ENCODE measurements at places on chromosomes 2 and 18.

GRCh38 chr2:15719566-15720313, 128.1 kb downstream of the DDX1 start:
- H3K27ac ChIP-seq: no peak overlapping the region
- H3K4me3 ChIP-seq: no peak overlapping the region
- no peak for DNase-seq
- H3K4me1 ChIP-seq: no peaks in the 10 kb centered on the region
- no peaks in the 10 kb centered on the region for H3K27me3 ChIP-seq
- H3K36me3 ChIP-seq: no peaks in the 10 kb centered on the region

GRCh38 chr18:61531182-61531581, 198.0 kb downstream of the CDH20 start:
- DNase-seq: no peak
- H3K27ac ChIP-seq: no peak overlapping the region
- no peak overlapping the region for H3K4me3 ChIP-seq
- H3K36me3 ChIP-seq: no peaks in the 10 kb centered on the region

DNA sequence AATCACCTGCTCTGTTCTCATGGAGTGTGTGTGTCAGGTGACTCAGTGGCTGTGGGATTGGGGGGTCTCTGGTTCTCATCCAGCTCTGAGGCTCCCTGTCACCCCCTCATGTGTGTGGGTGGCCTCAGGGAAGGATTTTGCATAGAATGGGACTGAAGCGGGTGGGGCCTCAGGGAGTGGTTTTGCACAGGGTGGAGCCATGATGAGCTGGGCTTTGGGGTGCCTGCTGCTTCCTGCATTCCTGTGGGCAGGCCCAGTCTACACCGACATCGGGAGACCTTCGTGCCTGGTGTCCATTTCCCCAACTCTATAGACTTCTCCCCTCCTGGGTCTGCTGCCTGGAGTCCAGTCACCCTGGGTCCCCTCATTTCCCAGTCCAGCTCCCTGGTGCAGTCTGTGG, 59.7 kb downstream of the VAPA start:
- no peak for DNase-seq
- H3K27me3 ChIP-seq: no peaks in the 10 kb centered on the region
- no peaks in the 10 kb centered on the region for H3K36me3 ChIP-seq
- no peaks in the 10 kb centered on the region for H3K4me1 ChIP-seq

DNA sequence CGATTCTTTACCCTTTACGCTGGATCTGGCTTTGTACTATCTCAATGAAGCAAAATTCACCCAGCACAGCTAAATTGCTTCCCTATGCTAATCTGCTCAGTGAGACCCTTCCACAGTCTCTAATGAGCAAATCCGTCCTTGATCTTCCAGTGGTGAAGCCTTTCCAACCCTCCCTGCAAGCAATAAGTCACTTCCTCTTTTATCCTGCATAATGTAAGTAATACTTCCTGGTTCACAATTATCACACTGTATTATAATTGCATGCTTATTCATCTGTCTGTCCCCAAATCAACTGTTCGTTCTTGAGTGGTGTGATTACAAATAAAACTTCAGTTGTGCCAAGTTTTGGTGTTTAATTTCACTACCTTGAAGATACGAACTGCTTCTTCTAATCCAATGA, 404.0 kb downstream of the ADCYAP1 start:
- H3K36me3 ChIP-seq: no peaks in the 10 kb centered on the region
- H3K27ac ChIP-seq: no peak overlapping the region
- no peaks in the 10 kb centered on the region for H3K27me3 ChIP-seq
- no peak overlapping the region for H3K4me3 ChIP-seq
- DNase-seq: no peak
- no peaks in the 10 kb centered on the region for H3K4me1 ChIP-seq

DNA sequence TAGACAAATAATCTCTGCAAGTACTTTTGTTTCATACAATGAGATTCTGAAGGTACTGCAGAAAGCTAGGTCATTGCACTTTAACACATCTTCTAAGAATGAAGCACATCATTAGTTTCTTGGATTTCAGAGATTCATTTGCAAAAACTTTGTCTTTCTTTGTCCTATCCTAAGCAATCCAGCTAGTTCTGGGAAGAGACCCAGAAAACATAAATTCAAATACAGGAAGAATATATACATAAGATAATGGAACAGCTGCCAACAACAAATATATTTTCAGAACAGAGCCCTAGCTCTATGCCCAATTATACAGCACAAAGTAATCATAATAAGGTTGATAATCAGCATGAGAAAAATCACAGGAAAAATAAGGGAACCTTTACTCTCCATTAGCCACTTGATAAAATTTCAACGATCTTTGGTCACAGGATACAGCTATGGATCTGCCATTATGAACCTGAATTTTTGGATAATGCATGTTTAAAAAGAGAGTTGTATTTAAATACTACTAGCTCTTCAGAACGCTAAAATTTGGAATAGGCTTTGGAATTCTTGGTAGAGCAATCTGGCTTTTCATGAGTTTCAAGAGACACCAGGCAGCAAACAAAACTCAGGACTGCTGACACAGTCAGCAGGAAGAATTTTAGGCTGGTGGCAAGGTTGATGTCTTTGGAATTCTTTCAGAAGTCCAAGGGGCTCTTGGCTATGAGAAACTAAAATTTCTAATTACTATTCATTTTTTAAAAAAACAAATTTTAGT, 250.4 kb upstream of the SMIM21 start:
- no peaks in the 10 kb centered on the region for H3K4me1 ChIP-seq
- no peaks in the 10 kb centered on the region for H3K36me3 ChIP-seq
- no peak for DNase-seq
- no peaks in the 10 kb centered on the region for H3K27me3 ChIP-seq
- no peak overlapping the region for H3K4me3 ChIP-seq
- no peak overlapping the region for H3K27ac ChIP-seq

GRCh38 chr2:229237270-229237669, 33.8 kb downstream of the PID1 start:
- no peak overlapping the region for H3K27ac ChIP-seq
- no peak for DNase-seq
- no peaks in the 10 kb centered on the region for H3K27me3 ChIP-seq
- no peaks in the 10 kb centered on the region for H3K36me3 ChIP-seq
- no peaks in the 10 kb centered on the region for H3K4me1 ChIP-seq

DNA sequence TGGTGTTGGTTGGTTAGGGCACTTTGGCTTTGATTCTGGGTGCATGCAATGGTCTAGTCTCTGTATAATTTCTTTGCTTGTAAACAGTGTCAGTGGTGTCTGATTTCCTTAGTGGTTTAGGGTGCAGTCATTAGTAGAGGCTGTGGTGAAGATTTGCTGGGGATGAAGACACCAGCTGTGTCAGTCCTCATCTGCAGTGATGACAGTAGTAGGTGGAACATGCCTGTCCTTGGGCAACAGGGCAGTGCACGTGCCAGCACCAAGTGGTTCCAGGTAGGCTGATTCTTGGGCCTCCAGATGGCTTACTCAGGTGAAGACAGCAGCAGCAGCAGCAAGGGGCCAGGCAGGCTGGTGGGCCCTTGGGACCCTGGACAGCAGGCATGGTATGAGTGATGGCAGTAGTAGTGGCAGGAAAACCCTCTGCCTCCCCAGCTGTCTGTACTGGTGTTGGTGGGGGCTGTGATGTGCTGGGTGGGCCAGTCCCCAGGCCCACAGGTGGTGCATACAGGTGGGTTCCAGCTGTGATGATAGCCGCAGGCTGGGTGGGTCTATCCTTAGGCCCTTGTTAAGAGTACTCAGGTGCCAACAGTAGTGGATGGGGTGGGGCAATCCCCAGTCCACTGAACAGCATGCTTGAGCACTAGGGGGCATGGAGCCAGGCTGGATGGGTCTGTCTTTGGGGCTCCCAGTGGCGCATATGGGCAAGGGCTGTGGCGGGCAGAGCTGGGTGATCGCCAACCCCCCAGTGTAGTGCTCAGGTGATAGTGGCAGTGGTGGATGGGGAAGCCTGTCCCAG, 140.7 kb upstream of the THUMPD2 start:
- DNase-seq: no peak
- H3K36me3 ChIP-seq: no peaks in the 10 kb centered on the region
- no peak overlapping the region for H3K27ac ChIP-seq
- H3K4me3 ChIP-seq: no peak overlapping the region

GRCh38 chr18:22961156-22961555, 28.0 kb downstream of the RBBP8 start:
- H3K27me3 ChIP-seq: no peaks in the 10 kb centered on the region
- H3K4me3 ChIP-seq: no peak overlapping the region
- H3K36me3 ChIP-seq: no peaks in the 10 kb centered on the region

- no peaks in the 10 kb centered on the region for H3K36me3 ChIP-seq
- DNase-seq: no peak
- H3K4me3 ChIP-seq: no peak overlapping the region
- no peak overlapping the region for H3K27ac ChIP-seq
Observed at GRCh38 chr2:186130748-186131641, 355.1 kb upstream of the ZC3H15 start.

- no peak overlapping the region for H3K4me3 ChIP-seq
- DNase-seq: no peak
- no peaks in the 10 kb centered on the region for H3K4me1 ChIP-seq
- no peaks in the 10 kb centered on the region for H3K36me3 ChIP-seq
Observed at GRCh38 chr2:121686902-121687301, 37.6 kb upstream of the CLASP1 start.

GRCh38 chr2:114001937-114002336, 112.0 kb downstream of the ACTR3 start:
- no peaks in the 10 kb centered on the region for H3K4me1 ChIP-seq
- DNase-seq: no peak
- no peak overlapping the region for H3K27ac ChIP-seq
- H3K36me3 ChIP-seq: no peaks in the 10 kb centered on the region
- no peaks in the 10 kb centered on the region for H3K27me3 ChIP-seq

DNA sequence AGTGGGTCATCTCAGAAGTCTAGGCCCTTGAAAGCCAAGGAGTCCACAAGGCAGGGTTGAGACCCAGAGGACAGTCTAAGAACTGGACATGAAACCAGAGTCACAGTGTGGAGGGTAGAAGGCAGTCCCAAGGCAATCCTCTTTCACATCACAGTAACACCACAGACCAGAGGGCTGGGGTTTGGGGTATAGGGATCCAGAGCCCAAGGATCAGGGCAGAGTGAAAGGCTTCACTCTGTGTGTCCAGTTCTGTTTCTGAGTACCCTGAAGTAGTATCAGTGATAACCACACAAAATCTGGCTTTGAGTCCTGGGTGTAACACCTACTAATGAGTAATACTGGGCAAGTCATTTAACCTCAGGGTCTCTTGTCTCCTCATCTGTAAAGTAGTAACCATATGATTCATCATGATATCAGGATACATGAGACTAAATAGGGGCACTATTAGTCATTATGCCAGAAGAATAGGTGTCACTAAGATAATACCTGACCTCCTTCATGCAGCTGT, 91.0 kb downstream of the ICA1L start:
- no peak for DNase-seq
- no peak overlapping the region for H3K27ac ChIP-seq
- no peak overlapping the region for H3K4me3 ChIP-seq
- no peaks in the 10 kb centered on the region for H3K36me3 ChIP-seq

DNA sequence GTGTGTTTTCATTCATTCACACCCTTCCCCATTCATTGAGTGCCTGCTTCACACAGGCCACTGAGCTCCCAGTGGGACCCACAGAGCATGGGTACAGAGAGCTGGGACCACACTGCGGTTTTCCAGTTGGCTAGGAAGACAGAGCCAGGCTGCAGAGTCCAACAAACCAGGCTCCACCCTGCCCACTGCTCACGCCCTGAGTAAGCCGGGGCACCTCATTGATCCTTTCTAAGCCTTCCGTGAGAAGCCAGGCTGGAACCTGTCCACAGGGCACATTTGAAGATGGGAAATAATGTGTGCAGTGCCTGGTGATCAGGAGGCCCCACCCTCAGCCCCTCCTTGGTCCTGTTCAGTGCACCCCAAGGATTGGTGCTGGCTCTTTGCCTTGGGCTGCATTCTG, 13.5 kb downstream of the KCNIP3 start:
- H3K27ac ChIP-seq: no peak overlapping the region
- H3K4me1 ChIP-seq: no peaks in the 10 kb centered on the region
- no peaks in the 10 kb centered on the region for H3K27me3 ChIP-seq
- DNase-seq: no peak
- H3K4me3 ChIP-seq: no peak overlapping the region
- no peaks in the 10 kb centered on the region for H3K36me3 ChIP-seq

DNA sequence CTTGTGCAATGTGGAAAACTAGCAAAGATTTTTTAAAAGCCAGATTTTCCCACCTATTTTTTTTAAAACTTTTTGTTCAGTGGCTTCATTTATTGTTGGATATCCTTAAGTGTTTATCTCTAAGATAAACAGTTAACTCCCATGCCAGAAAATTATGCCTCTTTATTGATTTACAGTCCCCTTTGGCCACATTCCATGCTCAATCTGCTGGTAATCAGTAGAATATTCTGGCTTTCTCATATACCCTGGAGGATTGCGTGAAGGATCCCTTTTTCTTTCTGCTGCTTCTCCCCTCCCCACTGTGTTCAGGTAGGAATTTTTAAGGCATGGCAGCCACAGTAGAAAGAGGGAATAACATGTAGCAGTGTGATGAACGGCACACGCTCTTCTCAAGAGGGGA, 2.6 kb downstream of the GRHL1 start:
- no peaks in the 10 kb centered on the region for H3K27me3 ChIP-seq
- H3K4me1 ChIP-seq: peaks cover 13% of the 10 kb centered on the region
- H3K27ac ChIP-seq: no peak overlapping the region
- no peak for DNase-seq

DNA sequence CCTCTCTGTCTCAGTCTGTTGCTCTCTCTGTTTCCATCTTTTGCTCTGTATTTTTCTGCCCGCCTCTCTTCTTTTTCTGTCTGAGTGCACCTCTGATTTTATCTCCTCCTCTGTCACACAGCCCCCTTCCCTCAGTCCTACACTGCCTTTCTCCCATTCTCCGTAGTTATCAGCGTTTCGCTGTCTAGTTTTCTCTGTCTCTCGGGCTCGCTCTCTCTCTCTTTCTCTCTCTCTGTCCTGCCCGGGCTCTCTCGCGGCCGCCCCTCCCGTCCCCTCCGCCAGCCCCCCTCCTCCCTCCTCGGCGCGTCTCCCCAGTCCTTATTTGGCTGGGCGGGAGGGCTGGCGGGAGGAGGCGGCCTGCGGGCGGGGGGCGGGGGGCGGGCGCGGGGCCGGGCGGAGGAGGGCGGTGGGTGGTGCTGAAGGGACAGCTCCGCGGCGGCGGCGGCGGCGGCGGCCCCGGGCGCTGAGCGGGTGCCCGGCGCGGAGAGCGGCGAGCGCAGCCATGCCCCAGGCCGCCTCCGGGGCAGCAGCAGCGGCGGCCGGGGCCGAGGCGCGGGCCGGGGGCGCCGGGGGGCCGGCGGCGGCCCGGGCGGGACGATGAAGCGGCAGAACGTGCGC, at the start of gene KCNK3:
Gene KCNK3, plus strand, starts transcription at position 444 of the 618 bp plus-strand sequence. Its CDS starts 154 bp downstream, at position 598.
- peaks cover 13% of the 10 kb centered on the region for H3K27me3 ChIP-seq
- H3K27ac ChIP-seq: no peak within 1 kb of the TSS
- H3K4me3 ChIP-seq: no peak within 1 kb of the TSS
- DNase-seq: peak; percentile 36
- no peaks in the 10 kb centered on the region for H3K36me3 ChIP-seq

All from CD4-positive, alpha-beta memory T cell (primary cell).